ENCODE measurements at places on chromosomes 3 and 15.

DNA sequence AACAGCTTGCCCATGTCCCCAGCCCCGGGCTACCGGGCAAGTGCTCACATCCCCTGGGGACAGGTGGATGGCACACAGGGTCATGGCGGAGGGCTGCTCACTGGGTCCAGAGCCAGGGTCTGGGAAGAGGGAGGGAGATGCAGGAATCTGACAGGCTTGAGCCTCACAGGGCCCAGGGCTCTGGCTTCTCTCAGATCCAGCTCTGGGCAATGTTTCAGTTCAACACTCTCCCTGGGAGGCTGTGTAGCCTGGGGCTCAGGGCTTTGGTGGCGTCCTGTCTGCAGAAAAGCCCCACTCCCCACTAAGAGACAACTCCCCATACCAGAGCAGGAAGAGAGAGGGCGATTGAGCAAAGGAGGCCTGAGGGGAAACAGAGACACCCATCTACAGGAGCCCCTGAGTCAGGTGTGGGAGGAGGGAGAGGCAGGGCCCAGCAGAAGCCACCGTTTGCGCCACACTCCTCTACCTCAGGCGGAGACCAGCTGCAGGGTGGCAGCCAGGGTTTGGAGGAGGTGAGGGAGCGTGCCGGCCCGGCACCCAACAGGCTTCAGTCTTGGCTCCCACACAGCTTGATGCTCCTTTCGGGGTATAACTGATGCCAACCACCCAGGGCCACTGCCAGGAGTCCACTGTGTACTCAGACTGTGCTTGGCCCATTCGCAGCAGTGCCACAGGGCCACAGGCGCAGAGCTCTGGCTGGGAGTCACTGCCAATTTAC, 16.8 kb upstream of the SRP14 start:
- no peak for DNase-seq
- no peaks in the 10 kb centered on the region for H3K36me3 ChIP-seq
- no peak overlapping the region for H3K27ac ChIP-seq
- no peak overlapping the region for H3K4me3 ChIP-seq

- no peaks in the 10 kb centered on the region for H3K27me3 ChIP-seq
- peak; percentile 79 for DNase-seq
- H3K27ac ChIP-seq: no peak overlapping the region
- H3K4me3 ChIP-seq: no peak overlapping the region
These were observed 41.6 kb downstream of the NR2C2 start for GRCh38 chr3:14988988-14989394.

DNA sequence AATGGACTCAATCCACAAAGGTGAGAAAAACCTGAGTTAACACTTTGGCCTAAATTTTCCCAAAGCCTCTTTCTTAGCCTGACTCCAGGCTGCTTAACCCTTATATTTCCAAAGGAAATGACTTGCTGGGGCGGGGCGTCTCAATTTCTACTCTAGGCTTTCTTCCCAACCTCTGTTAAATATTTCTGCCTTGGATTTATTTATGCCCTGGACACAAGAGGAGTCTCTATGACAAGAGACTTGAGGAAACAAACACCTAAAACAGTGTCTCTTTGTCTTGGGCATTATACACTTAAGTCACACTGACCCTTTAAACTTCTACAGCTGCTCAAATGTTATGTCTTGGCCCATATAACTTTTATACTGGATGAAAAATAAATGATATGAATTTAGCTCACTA, 28.3 kb upstream of the AP4E1 start:
- H3K4me1 ChIP-seq: no peaks in the 10 kb centered on the region
- no peak overlapping the region for H3K4me3 ChIP-seq
- no peak overlapping the region for H3K27ac ChIP-seq
- DNase-seq: no peak
- H3K36me3 ChIP-seq: no peaks in the 10 kb centered on the region
- H3K27me3 ChIP-seq: no peaks in the 10 kb centered on the region

DNA sequence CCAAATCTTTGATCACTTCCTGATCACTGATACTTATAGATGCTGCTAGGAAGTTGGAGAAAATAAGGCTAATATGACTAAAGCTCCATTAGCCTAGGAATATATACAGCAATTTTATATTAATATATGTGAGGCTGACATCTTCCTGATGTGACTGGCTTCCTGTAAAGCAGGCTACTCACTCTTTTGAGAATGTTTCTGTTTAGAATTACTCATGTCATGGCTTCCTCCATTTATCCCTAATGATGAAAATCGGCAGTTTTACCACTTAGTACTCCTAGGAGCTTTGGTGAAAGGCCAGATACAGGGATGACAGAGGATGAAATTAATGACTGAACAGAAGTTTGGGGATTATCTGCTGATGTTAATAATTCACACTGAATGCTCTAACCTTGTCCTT, 3.9 kb upstream of the MAP1A start:
- H3K4me3 ChIP-seq: no peak overlapping the region
- H3K36me3 ChIP-seq: no peaks in the 10 kb centered on the region
- peaks cover 57% of the 10 kb centered on the region for H3K27me3 ChIP-seq
- H3K4me1 ChIP-seq: peaks cover 39% of the 10 kb centered on the region

GRCh38 chr3:4982773-4983738, 3.8 kb downstream of the BHLHE40 start:
- H3K4me3 ChIP-seq: no peak overlapping the region
- H3K27ac ChIP-seq: no peak overlapping the region
- DNase-seq: no peak

DNA sequence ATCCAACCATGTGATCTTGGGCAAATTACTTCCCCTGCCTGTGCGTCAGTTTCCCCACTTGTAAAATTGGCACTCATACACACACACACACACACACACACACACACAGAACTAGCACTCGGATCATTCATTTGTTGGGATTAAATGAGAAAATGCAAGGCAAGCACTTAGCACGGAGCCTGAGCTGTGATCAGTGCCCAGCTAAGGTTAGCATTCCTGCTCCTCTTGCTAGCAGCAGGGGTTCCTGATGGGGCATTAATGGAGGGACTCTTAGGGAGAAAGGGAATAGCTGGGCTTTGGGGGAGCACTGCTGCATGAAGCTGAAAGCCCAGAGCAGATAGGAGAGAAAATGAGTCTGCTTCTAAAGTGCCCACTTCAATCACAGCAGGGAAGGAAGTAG, 187.7 kb upstream of the C2CD4B start:
- H3K4me1 ChIP-seq: no peaks in the 10 kb centered on the region
- H3K27ac ChIP-seq: no peak overlapping the region
- DNase-seq: no peak
- H3K4me3 ChIP-seq: no peak overlapping the region

- H3K4me1 ChIP-seq: peaks cover 25% of the 10 kb centered on the region
- H3K4me3 ChIP-seq: no peak overlapping the region
- H3K27ac ChIP-seq: peak overlapping the region; percentile 51
- DNase-seq: no peak
- H3K36me3 ChIP-seq: no peaks in the 10 kb centered on the region
These were observed 152.4 kb upstream of the DPH6 start for GRCh38 chr15:35698331-35698730.

- DNase-seq: peak; percentile 41
- no peaks in the 10 kb centered on the region for H3K27me3 ChIP-seq
- no peaks in the 10 kb centered on the region for H3K4me1 ChIP-seq
- H3K4me3 ChIP-seq: no peak overlapping the region
These were observed 90.6 kb upstream of the UBE2E2 start for GRCh38 chr3:23112491-23112890.

- no peak overlapping the region for H3K4me3 ChIP-seq
- no peaks in the 10 kb centered on the region for H3K4me1 ChIP-seq
- no peak overlapping the region for H3K27ac ChIP-seq
- no peak for DNase-seq
These were observed 30.2 kb downstream of the TKT start for GRCh38 chr3:53225651-53226050.

All from GM23338 (cell line).